ENCODE measurements at places on chromosomes 1 and 21.

DNA sequence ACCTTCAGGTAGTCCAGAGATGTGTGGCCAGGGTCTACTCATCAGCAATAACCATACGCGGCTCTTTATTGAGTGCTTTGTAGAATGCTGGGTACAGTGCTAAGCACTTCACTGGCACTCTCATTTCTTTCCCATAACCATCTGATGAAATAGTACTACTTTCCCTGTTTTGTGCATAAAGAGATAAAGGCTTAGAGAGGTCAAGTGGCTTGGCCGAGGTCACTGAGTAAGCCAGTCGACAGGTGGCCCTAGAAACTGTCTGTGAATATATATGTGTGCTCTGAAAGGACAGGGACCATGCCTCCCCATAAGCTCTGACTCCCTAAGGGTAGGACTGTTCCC is 52.8 kb downstream of the NENF start:
- DNase-seq, result no peak

DNA sequence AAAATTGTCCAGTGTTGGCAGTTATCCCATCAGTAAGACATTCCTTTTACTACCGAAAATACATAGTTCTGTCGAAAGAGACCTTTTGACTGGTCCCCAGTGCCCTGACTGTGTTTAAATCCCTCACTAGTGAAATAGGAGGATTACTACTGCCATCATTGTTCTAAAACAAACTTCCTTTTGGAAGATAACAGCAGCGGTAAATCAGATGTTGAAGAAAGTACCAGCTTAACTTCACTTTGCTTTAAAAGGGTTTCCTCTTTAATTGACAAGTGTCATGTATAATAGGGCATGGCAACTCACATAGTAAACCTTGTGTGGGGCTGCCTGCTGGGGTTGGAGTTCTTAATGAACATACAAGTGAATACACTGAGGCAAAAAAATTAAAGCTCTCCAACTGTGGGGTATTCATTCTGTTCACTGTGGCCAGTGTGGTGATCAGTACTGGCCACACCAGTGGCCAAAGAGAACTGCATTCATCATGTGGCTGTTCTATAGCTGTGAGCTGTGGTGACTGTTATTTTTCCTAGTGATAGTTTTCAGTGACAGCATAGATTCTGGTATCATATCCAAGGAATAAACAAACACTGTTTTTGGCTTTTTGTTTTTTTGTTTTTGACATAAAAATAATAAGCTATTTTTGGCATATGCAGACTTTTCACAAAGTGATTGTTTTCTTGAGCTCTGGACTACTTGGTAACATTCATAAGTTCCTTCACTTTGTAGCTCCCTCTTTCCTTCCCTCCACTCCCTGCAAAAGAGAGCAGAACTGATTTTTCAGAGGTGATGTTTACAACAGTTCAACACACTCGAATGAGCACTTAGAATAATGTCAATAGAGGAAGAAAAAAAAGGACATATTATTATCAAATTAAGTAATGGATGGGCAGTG is 74.5 kb downstream of the NFIA start:
- DNase-seq, result no peak

GRCh38 chr1:29416267-29417146 is 180.2 kb downstream of the PTPRU start:
- no peak for DNase-seq

DNA sequence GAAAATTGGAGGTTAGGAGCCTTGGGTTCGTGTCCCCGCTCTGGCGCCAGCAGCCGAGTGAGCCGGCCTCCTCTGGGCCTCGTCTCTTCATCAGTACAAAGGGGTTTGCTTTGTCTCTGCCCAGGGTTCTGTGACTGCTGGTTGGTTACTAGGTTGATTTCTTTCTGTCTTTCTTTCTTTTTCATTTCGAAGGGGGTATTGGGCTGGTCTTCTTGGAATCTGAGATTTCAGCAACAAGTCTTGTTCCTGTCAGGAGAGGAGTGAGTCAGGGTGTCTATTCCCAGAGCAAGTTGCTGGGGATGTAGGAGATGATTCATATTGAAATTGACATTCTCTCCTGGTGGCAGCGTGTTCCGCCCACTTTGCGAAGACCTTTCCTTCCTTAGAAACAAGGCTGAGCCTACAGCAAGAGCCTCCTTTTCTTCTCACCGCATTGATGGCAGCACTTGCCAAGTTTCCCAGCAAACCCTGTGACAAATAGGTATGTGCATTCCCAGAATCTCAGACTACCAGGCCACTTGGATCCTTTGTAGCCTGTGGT is 79.2 kb downstream of the MAN1C1 start:
- DNase-seq, result peak; percentile 55

- no peak for DNase-seq
Observed at GRCh38 chr1:26747048-26747447, 40.7 kb upstream of the PIGV start.

GRCh38 chr1:39441797-39442196 is 49.6 kb upstream of the BMP8A start:
- DNase-seq, result no peak

DNA sequence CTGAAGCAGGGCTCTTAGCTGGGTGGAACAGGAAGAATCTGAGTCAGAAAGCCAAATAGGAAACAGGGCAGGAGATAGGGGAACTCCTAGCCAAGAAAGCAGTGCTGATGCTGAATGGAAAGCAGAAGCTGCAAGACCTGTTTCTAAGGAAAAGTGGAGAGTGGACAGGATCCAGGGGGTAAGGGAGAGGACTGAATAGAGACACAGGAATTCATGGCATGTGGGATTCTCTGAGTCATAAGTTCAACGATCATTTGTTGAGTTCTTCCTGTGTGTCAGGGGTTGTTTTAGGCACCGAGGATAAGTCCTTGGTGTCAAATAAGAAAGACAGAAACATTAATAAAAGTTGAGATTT is 153.8 kb upstream of the FGGY start:
- DNase-seq, result no peak

GRCh38 chr1:11354893-11355553 is 82.0 kb downstream of the UBIAD1 start:
- no peak for DNase-seq

DNA sequence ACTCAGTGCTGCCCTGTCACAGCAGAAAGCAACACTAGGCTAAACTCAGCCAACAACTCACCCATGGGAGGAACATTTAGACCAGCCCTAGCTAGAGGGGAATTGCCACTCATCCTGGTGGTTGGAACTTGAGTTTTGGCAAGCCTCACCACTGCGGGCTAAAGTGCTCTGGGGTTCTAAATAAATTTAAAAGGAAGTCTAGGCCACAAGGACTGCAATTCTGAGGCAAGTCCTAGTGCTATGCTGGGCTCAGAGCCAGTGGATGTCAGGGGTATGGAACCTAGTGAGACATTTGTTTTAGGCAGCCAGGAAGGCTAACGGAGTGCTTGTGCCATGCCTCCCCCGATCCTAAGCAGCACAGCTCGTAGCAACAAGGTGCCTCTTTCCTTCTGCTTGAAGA is 78.0 kb downstream of the RGS13 start:
- no peak for DNase-seq

GRCh38 chr1:98920441-98921110 is 84.1 kb downstream of the PLPPR5 start:
- no peak for DNase-seq

- DNase-seq, result no peak
Observed at GRCh38 chr1:199010492-199010891, 371.7 kb downstream of the PTPRC start.

- DNase-seq, result no peak
Observed at GRCh38 chr1:164713456-164714207, 154.6 kb downstream of the PBX1 start.

- DNase-seq, result no peak
Observed at GRCh38 chr21:25742900-25743299, 8.1 kb downstream of the GABPA start.

DNA sequence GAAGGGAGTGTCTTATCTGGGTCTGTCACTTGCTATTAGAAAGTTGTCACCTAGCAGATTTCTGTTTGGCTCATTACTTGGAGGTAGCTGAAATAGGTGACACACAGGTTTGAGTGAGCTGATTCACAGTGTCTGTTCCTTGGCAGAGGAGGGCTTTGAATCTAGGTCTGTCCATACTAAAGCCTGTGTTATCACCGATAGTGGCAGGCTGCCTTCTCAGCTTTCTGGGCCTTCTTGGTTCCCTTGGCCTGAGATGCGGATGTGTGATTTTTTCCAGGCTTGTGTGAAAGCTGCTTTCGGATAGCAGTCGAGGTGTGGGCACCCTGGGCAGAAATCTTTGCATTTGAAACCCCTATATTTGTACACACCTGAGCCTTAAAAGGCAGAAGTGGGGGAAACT is 73.9 kb downstream of the ACTL8 start:
- DNase-seq, result peak; percentile 14

DNA sequence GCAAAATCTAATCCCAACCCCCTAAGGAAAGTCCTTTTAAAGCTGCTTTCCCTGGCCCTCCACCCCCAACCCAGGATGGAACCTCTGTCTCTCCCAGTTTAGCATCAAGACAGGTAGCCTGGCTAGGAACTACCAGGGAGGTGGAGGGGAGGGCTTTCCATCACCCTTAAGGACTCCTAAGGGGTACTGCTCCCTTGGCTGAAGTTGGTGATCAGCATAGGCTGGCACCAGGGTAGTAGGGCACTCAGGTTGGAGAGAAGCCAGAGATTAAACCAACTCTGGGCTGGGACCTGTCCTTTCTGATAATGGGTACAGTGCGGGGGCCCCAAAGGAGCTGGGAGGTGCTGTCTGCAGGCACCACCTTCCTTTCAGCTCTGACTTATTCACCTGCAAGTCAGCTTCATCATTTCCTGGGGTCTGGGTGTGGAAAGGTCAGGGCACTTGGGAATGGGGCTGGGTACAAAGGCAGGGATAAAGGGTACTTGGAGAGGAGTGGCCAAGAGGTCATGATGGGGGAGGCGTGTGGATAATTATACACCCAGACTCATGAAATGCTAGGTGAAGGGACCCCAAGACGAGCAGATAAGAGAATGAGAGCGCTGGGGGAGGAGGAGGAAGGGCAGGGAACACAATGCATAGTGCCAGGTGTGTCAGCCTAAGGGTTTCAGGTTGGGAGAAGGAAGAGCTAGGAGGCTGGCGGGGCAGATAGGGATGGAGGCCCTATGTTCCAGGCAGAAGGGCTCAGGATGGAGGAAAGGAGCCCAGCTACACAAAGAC is 1.2 kb downstream of the ARHGEF2 start:
- DNase-seq, result no peak

- DNase-seq, result no peak
Observed at GRCh38 chr1:215287362-215287761, 204.8 kb downstream of the KCNK2 start.

GRCh38 chr1:21332554-21333311 is 42.5 kb upstream of the ECE1 start:
- DNase-seq, result no peak

DNA sequence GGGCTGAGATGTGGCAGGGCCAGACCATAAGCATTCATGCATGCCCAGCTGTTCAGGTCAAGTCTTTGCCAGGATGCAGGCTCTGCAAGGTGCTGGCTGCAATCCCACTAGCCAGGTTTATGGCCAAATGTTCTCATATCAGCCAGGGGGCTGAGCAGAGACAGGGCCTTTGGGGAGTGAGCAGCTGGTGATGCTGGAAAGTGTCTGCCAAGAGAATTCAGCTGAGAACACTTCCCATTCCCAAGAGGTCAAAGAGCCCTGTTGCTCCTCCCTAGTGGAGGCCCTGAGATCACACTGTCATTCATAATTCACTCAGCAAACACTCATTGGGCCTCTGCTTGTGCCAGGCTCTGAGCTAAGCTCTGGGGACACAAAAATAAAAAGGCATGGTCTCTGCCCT is 150.3 kb downstream of the DMRTA2 start:
- no peak for DNase-seq

DNA sequence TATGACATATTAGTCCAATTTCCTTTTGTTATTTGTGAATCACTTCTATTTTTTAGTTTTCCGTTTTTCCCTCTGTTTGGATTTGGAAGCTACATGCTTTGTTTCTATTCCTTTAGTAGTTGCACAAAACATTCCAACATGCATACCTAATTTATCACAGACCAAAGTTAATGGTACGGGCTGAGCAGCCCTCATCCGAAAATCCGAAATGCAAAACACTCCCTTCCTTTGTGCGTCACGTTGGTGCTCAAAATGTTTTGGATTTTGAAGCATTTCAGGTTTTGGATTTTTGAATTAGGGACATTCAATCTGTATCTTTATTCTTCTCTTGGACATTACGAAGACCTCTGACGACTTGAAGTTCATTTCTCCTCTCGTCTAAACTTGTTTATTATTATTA is 124.8 kb downstream of the PCNX2 start:
- DNase-seq, result no peak

- no peak for DNase-seq
Observed at GRCh38 chr1:203555076-203555475, 61.1 kb downstream of the OPTC start.

Measured in sciatic nerve (tissue), 2 donors.